ENCODE measurements at places on chromosomes 5 and 9. TPM values are rescaled to one million over a fixed set of nuclear protein-coding genes. Genes with fewer than 3 reads are reported as not detected.

GRCh38 chr5:56918054-56918453 is 8.7 kb downstream of the SETD9 start:
- DNase-seq = no peak

DNA sequence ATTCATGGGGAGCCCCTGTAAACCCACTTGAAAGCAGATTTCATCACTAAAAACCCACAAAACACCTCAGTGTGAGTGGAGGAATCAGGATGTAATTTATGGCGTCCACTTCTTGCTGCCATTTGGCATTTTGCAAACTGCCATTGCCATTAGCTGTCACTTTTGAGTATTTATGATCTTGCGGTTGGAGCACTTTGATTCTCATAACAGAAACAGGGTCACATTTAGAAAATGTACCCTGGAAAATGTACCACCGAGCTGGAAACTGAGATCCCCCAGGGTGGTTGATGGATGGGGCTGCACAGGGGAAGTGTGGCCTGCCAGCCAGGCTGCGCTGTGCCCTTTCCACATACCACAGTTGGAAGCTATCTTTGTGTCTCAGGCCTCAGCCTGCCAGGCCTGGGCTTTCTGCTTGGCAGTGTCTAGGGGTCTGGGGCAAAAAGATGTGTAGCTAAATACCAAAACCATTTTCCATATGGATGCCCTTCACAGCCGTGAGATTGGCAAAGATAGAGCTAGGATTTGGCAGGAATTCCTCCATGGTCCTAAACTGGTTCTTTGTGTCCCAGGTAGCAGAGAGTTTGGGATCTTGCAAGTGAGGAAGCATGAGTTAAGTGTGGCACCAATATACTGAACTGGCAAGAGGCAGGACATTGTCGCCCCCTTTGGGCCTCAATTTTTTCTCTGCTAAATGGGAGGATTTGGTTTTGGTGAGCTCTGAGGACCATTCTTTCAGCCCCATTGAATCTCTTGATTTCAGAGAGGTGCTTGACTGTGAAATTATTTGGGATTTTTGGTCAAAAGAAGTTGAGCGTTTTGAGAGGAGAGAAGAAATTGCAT is 46.2 kb downstream of the GALNT10 start:
- peak; percentile 67 for DNase-seq

- DNase-seq = no peak
Observed at GRCh38 chr5:167870055-167870454, 421.4 kb upstream of the WWC1 start.

- DNase-seq = peak; percentile 84
Observed at GRCh38 chr9:23621188-23621587, 204.9 kb downstream of the ELAVL2 start.

DNA sequence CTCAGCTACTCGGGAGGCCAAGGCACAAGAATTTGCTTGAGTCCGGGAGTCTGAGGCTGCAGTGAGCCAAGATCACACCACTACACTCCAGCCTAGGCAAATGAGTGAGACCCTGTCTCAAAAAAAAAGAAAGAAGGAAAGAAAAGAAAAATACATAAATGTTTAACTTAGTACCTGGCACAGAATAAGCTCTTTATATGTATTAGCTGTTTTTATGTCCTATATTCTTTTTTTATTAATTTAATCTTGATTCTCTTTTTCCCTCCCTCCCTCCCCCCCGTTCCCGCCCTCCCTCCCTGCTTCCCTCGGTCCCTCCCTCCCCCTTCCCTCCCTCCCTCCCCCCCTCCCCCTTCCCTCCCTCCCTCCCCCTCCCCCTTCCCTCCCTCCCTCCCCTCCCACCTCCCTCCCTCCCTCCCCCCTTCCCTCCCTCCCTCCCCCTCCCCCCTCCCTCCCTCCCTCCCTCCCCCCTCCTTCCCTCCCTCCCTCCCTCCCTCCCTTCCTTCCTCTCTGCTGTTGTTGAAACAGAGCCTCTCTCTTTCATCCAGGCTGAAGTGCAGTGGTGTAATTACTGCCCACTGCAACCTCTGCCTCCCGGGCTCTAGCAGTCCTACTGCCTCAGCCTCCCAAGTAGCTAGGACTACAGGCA is 135.8 kb upstream of the GRHPR start:
- DNase-seq = no peak

- DNase-seq = no peak
Observed at GRCh38 chr9:107919263-107919662, 429.7 kb upstream of the KLF4 start.

DNA sequence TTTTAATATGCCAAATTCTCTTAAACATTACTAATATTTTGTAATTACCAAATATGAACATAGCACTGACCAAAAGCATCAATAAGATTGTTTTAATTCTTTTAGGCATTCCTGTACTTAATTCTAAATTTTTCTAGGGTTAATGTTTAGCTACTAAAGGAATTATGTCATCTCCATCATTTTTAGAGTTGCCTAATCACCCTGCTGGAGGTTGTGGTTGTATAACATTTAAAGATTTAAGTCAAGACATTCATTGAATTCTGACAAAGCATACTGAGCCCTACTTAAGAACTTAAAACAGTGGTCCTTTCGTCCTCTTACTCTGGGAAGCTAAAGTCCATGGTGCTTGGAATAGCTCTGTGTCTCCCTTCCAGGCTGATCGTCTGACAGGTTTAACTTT is 28.1 kb upstream of the DAB2 start:
- DNase-seq = no peak

DNA sequence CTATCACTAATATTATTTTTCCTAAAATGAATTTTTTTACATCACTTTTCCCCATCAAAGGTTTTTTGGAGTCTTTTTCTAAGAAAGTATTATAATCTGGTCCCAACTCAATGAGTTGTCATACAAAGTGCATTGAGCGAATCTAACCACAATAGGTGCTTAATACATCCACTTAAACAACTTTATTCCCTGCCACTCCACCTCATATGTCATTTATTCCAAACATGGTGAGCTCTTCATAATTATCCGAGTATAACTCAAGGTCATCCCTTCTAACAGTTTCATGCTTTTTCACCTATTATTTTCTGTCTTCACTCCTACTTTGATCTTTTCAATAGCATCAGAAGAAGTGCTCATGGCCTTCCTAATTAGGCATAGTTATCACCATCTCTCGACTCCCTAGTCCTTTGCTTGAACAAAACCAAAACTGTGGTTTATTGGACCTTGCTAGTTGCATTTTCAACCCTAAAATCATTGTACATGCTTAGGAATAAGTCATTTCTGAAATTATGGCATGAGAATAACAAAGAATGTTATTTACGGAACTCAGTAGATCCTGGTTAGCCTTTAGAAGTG is 754.7 kb upstream of the CTNND2 start:
- DNase-seq = no peak

GRCh38 chr9:84597131-84597530 is 72.4 kb upstream of the NTRK2 start:
- DNase-seq = no peak

DNA sequence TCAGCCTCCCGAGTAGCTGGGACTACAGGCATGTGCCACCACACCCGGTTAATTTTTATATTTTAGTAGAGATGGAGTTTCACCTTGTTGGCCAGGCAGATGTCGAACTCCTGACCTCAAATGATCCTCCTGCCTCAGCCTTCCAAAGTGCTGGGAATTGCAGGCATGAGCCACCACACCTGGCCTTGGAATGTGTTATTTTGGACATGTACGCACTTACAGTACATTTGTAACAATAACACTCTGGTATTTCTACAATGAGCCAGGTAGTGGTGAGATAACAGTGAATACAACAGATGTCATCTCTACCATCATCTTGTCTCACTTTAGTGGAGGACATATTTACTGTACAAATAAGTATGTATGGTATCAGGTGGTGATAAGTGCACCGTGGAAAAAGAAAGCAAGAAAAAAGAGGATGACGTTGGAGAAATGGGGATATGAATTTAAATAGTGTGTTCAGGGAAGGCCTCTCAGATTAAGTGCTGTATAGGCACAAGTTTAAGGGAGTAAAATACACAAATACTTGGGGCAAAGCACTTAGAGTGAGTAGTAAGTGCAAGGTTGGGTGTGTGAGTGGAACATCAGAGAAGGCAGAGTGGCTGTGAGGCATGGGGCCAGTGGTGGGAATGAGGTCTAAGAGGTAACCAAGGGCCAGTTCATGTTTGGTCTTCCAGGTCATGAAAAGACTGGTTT is 100.1 kb downstream of the CDC42SE2 start:
- DNase-seq = no peak

GRCh38 chr9:93587651-93588347 is 11.4 kb downstream of the PHF2 start:
- DNase-seq = no peak

- DNase-seq = peak; percentile 88
Observed at GRCh38 chr9:2809692-2810419, 34.0 kb downstream of the PUM3 start.

- DNase-seq = no peak
Observed at GRCh38 chr9:88833946-88834345, 157.3 kb upstream of the S1PR3 start.

- DNase-seq = no peak
Observed at GRCh38 chr5:177405805-177406204, 3.6 kb downstream of the F12 start.

DNA sequence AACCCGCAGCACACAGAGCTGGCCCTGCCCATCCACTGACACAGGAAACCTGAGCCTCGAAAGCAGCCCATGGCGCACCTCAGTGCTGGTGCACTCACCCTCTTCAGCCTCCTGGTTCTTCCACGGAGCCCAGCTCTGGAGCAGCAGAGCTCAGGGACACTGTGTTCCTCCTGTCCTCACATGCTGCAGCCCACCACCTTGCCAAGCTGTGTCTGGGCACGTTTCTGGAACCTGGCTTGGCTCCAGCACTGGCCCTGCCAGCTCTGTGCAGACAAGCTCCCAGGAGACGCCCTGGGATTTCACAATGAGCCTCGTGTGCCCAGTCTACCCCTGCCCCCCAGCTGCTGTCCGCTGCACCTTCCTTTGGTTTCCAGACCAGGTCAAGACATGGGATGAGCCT is 119.5 kb downstream of the SYK start:
- DNase-seq = no peak

DNA sequence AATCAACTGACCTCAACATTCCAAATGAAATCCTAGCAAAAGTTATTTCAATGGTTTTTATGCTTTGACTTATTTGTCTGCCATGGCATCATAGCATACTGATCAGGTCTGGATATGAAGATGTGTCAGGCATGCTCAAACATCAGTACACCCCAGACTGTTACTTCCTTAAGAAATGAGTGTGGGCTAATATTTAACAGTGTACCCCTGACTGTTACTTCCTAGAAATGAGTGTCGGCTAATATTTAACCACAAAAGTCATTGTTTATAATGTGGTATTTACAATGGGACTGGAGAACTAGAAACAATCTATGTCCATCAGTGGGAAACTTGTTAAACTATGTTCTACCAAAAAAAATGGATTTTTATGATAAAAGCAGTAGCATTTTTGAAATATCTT is 38.1 kb upstream of the HNRNPA0 start:
- no peak for DNase-seq

- no peak for DNase-seq
Observed at GRCh38 chr9:81575956-81576355, 113.4 kb downstream of the TLE1 start.

GRCh38 chr9:121985792-121986494 is 107.2 kb downstream of the TTLL11 start:
- DNase-seq = no peak

DNA sequence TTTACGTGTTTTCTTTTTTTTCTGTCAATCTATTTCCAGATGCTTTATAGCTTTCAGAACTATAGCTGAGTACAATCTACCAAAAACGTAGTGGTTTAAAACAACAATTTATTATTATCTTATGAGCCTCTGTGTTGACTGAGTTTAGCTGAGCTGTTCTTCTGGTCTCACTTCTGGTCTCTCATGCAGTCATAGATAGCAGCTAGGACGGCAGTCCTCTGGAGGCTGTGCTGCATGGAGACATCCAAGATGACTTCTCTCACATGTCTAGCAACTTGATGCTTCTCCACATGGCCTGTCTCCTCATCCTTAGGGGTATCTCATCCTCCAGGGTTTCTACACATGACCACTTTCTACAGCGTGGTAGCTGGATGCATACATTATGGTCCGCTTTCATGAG is 22.0 kb upstream of the RAD23B start:
- DNase-seq = no peak

TRIM7 gene
- total RNA-seq = 29.8 TPM

HTR4 gene
- total RNA-seq = not detected

FBP2 gene
- not detected for total RNA-seq

DOLK gene
- total RNA-seq = 56.7 TPM

CXCL14 gene
- total RNA-seq = not detected

DNAH5 gene
- 2.2 TPM for total RNA-seq

PCDHGA12 gene
- total RNA-seq = not detected

SYK gene
- total RNA-seq = not detected

PRUNE2 gene
- total RNA-seq = 9.3 TPM

AFF4 gene
- 40.1 TPM for total RNA-seq

SPATA31A5 gene
- not detected for total RNA-seq

FAM221B gene
- not detected for total RNA-seq

EQTN gene
- not detected for total RNA-seq
